ENCODE measurements at places on chromosomes 16 and 17. TPM values are rescaled to one million over a fixed set of nuclear protein-coding genes. Genes with fewer than 3 reads are reported as not detected.

The MT3 gene
- not detected for polyA plus RNA-seq

The SRR gene
- polyA plus RNA-seq = 8.7 TPM

The ZDHHC1 gene
- polyA plus RNA-seq = 0.23 TPM

The ORMDL3 gene
- polyA plus RNA-seq = 88.2 TPM

The CD19 gene
- polyA plus RNA-seq = 372 TPM

The TSPOAP1 gene
- polyA plus RNA-seq = not detected

The MYL4 gene
- polyA plus RNA-seq = not detected

DNA sequence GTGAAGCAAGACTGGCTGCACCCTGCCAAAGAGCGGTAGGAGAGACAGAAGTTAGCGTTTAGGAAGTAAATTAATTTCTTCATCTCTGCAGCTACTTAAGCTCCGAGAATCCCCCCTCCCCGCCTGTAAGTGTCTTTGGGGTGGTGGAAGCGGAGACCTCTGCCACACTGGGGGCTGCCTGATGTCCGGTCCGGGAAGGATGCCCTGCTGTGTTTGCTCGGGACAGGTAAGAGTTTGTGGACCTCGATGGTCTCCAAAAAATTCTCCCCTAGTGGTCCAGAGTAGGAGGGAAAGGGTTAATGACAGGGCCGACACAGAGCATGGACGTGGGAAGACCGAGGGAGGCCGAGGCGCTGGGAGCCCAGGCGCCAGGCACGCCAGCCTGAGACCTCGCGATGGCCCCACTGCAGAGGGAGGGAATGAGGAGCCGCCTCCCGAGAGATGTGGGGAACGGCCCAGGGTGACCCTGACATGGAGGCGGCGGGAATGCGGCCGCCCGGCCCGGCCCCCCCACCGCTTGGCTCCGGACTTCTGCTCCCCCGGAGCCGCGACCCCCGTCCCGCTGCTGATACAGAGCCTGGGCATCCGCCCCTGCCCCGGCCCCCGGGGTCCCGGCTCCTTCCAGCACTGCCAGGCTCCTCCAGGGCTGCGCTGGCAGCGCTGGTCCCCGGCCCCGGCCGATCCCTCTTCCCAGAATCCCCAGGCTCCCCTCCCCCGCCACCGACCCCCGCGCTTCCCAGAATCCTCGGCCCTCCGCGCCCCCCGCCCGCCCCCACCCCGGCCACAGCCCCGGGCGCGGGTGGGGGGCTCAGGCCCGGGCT is 680 bp downstream of the ZNF629 start:
- H3K27me3 ChIP-seq = no peaks in the 10 kb centered on the region
- no peak for DNase-seq
- H3K4me3 ChIP-seq = peak overlapping the region; percentile 80
- H3K36me3 ChIP-seq = no peaks in the 10 kb centered on the region

- H3K4me3 ChIP-seq = no peak overlapping the region
- peaks cover 31% of the 10 kb centered on the region for H3K27me3 ChIP-seq
- H3K4me1 ChIP-seq = no peaks in the 10 kb centered on the region
Measured at GRCh38 chr17:55495239-55495638, 16.0 kb downstream of the SMIM36 start.

GRCh38 chr16:2252806-2253148 is 1.4 kb upstream of the ECI1 start:
- no peak for DNase-seq
- peaks cover 30% of the 10 kb centered on the region for H3K4me1 ChIP-seq
- H3K27ac ChIP-seq = peak overlapping the region; percentile 87
- no peak overlapping the region for H3K4me3 ChIP-seq
- H3K36me3 ChIP-seq = peaks cover 14% of the 10 kb centered on the region

GRCh38 chr16:28556914-28557320 is 3.2 kb downstream of the SGF29 start:
- H3K36me3 ChIP-seq = no peaks in the 10 kb centered on the region
- peaks cover 12% of the 10 kb centered on the region for H3K4me1 ChIP-seq
- H3K27ac ChIP-seq = no peak overlapping the region

DNA sequence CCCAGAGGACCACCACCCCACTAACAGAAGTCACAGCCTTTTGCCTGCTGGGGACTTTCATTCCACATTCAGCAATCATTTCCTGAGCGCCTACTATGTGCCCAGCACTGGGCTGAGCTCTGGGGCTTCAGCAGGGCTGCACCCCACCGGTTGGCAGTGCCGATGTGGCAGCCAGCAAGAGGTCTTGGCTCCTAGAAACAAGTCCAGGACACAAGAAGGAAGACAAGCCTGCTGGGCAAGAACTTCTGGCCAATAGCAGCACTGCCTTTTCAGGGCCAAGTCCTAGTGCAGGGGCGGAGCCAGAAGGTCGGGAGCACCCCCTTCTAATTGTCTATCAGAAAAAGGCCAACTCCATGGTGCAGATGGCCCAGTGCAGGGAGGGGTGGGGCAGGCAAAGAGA is 13.0 kb upstream of the HOXB9 start:
- DNase-seq = no peak
- H3K36me3 ChIP-seq = peaks cover 8% of the 10 kb centered on the region
- H3K27ac ChIP-seq = no peak overlapping the region
- peaks cover 86% of the 10 kb centered on the region for H3K27me3 ChIP-seq
- H3K4me1 ChIP-seq = peaks cover 26% of the 10 kb centered on the region
- H3K4me3 ChIP-seq = no peak overlapping the region

- no peak overlapping the region for H3K4me3 ChIP-seq
- no peaks in the 10 kb centered on the region for H3K4me1 ChIP-seq
- peaks cover 25% of the 10 kb centered on the region for H3K27me3 ChIP-seq
Measured at GRCh38 chr17:57174591-57174990, 81.7 kb upstream of the MSI2 start.

DNA sequence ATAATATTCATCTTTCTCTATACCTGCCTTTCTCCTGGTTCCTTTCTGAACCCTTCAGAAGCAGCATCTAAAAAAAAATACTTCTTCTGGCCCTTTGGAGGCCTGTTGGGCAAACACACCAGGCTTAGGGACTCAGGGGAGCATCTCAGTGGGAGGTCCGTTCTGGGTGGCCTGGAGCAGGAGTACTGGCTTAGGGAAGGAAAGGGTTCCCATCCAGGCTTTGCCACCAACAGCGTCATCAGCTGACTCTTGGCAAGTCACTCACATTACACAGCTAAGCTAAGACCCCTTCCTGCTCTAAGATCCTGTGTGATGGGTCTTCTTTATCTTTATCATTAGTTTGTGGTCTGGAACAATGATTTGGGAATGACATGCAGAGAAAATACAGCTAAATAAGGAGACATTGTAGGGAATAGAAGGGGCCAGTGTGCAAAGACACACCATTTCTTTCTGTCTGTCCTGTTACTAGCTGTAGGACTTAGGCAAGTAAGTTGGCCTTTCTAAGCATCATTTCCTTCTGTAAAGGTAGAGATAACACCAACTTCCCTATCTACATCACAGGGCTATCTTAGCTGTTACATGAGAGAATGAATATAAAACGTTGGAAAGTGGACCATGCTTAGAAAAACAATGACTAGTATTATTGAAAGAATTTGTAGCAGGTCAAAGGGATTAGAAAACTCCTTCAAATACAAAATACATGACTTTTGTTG is 9.9 kb downstream of the PCTP start:
- no peaks in the 10 kb centered on the region for H3K27me3 ChIP-seq
- H3K27ac ChIP-seq = no peak overlapping the region
- no peaks in the 10 kb centered on the region for H3K36me3 ChIP-seq
- peaks cover 15% of the 10 kb centered on the region for H3K4me1 ChIP-seq

DNA sequence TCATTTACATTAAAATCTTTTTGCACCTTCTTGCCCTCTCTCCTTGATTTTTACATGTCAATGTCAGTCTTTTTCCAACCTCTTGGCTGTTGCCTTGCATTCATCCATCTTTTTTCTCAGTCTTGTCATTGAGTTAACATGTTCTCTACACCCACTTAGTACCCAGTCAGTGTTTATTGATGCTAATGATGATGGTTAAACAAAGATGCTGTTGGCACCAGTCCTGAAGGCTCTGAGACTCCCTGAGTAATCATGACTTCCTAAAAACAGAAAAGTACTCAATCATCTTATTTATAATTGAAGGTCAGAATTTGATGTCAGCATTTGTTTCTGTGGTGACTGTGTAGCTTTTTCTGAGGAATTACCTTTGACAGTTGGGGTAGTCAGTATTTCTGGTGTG is 104.5 kb downstream of the NLK start:
- no peak for DNase-seq
- no peaks in the 10 kb centered on the region for H3K4me1 ChIP-seq
- H3K27ac ChIP-seq = no peak overlapping the region
- no peak overlapping the region for H3K4me3 ChIP-seq

- no peak overlapping the region for H3K27ac ChIP-seq
- H3K36me3 ChIP-seq = peaks cover 5% of the 10 kb centered on the region
- no peak overlapping the region for H3K4me3 ChIP-seq
- no peak for DNase-seq
Measured at GRCh38 chr17:28392491-28392890, 13.5 kb downstream of the SLC46A1 start.

- no peak overlapping the region for H3K4me3 ChIP-seq
- H3K4me1 ChIP-seq = no peaks in the 10 kb centered on the region
- H3K27ac ChIP-seq = no peak overlapping the region
Measured at GRCh38 chr17:15886804-15887203, 58.1 kb upstream of the ADORA2B start.
